ENCODE measurements at places on chromosomes 1 and 21. TPM values are rescaled to one million over a fixed set of nuclear protein-coding genes. Genes with fewer than 3 reads are reported as not detected.

DNA sequence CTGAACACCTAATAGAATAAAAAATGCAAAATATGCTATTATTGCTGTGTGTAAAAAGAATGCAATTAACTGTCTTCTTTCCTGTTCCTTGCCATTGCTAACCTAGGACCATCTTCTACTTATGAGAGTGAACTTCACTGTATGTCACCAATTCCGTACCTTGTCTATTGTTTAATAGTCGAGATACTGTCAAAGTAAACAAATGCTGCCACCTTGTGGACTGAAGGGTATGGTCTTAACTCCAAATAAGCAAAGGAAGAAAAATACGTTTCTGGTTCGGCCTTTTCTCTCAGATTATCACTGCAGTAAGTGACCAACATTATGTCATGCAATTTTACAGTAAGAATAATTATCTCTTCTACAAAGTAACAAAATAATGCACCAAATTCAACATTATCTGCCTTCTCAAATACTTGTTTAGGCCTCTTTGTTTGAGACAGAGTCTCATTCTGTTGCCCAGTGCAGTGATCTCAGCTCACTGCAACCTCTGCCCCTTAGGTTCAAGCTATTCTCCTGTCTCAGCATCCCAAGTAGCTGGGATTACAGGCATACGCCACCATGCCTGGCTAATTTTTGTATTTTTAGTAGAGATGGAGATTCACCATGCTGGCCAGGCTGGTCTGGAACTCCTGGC is 133.4 kb downstream of the COP1 start:
- peak; percentile 43 for DNase-seq

- DNase-seq, result peak; percentile 26
Observed at GRCh38 chr1:225694151-225694603, 41.3 kb upstream of the ENAH start.

GRCh38 chr21:39137248-39138178 is 45.7 kb downstream of the PSMG1 start:
- peak; percentile 28 for DNase-seq

- DNase-seq, result peak; percentile 57
Observed at GRCh38 chr1:1782399-1783221, 4.3 kb upstream of the NADK start.

GRCh38 chr1:54814126-54814498 is 13.0 kb upstream of the TTC22 start:
- DNase-seq, result no peak

DNA sequence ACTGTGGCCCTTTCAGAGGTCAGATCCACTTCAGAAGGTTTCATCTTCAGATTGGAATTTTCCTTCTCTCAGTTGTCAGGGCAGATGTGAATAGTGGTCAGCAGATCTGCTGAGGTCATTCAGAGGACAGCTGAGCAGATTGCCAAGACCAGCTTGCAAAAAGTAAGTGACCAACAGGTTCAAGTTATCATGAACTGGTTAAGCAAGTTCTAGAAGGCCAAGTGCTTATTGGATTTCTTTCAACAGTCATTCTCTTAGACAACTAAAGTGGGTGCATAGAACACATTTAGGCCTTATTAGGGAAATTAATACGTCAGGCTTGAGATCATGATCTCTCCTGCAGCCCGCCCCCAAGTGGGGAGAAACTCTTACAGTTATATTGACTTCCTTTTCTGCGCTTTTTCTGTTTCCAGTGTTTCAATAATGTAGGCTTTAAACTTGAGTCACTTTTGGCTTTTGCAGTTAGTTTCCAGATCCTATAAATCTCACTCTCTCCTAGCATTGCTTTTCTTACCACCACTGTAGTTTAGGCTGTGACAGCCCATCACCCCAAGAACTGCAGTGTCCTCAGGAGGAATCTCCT is 96.4 kb downstream of the C1orf21 start:
- no peak for DNase-seq

DNA sequence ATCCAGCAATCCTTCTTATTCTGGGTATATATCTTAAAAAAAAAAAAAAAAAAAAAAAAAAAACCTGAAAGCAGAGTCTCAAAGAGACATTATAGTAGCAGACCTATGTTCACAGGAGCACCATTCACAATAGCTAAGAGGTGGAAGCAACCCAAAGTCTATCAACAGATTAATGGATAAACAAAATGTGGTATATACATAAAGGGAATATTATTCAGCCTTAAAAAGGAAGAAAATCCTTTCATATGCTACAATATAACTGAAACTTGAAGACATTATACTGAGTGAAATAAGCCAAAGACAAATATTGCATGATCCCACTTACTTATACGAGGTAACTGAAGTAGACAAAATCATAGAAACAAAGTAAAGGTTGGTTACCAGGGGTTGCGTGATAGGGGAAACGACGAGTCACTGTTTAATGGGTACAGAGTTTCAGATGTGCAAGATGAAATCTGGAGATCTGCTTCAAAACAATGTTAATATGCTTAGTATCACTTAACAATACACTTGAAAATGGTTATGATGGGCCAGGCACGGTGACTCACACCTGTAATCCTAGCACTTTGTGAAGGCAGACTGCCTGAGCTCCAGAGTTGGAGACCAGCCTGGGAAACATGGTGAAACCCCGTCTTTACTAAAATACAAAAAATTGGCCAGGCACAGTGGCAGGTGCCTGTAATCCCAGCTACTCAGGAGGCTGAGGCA is 29.5 kb downstream of the PIK3R3 start:
- peak; percentile 9 for DNase-seq

DNA sequence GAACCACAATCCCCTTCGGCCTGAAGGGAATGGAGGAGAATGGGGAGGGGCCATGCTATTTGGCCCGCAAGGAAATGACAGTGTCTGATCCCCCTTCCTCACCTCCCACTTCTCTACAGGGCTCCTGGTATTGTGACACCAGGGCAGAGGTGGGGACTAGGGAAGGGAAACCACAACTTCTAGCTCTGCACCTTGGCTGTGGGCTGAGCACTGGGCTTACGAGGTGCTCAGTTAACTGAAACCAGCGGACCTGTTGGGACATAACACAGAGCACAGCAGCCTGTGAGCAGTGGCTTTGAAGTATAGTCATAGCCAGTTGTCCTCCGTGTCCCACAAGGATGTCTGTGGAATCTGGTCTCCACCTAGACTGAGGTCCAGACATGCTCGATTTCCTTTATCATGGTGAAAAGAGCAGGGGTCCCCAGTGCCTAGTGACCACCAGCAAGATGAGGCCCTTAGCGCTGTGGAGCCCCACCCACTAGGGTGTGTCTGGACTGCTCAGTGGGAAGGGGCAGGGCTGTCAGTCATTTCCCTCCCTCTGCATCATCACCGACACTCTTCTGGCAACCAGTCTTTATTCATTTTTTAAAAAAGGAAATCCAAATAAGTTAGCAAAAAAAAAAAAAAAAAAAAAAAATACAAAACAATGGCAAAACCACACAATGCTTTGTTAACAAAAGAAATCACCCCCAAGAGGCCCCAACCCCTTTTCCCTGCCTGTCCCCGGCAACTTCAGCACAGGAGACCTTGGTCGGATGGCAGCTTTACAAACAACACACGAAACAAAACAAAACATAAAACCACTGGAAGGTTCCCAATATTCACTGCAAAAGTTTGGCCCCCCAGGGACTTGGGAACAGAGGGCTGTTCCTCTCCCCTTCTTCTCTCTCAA is 3.0 kb downstream of the MYOG start:
- no peak for DNase-seq

- DNase-seq, result no peak
Observed at GRCh38 chr1:211330282-211330936, 3.8 kb downstream of the TRAF5 start.

DNA sequence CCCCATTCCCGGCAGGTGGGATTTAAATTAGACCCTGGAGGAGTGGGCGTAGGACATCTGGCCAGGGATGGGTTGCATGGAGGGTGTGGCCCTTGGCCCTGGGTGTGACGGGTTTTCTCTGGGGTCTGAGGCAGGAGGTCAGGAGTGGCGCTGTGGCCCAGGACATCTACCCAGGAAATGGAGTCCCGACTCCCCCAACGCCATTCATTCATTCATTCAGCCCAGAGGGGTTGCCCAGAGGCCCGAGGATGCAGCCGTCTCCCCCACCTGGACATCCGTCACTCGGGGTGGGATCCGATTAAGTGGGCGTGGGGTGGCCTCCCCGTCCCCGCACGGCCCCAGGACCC is 663 bp downstream of the ATP13A2 start:
- no peak for DNase-seq

- DNase-seq, result no peak
Observed at GRCh38 chr1:22674410-22674749, 21.3 kb downstream of the C1QB start.

- no peak for DNase-seq
Observed at GRCh38 chr1:145847827-145848226, 2.4 kb downstream of the NUDT17 start.

DNA sequence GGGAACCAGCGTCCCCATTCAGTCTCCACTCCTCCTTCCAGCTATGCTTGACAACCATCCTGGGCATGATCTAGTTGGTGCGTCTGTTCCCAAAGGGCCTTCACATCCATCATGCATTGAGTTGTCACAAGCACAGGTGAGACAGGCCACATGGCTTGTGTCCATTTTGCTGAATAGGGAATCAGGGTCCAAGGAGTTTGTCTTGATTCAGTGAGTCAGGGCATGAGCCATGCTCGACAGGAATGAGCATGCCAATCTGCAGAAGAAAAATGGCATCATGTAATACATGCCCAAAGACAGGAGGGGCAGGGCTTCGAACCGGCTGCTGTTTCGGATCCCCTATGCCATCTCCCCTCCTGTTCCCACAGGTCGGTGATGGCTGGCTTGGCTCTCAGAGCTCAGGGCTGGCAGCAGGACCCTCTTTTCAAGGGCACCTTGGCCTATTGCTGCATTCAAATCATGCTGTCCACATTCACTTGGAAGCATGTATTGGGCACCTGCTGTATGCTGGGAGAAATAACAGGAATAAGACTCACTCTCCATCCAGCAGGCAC is 44.5 kb downstream of the PKP1 start:
- no peak for DNase-seq

DNA sequence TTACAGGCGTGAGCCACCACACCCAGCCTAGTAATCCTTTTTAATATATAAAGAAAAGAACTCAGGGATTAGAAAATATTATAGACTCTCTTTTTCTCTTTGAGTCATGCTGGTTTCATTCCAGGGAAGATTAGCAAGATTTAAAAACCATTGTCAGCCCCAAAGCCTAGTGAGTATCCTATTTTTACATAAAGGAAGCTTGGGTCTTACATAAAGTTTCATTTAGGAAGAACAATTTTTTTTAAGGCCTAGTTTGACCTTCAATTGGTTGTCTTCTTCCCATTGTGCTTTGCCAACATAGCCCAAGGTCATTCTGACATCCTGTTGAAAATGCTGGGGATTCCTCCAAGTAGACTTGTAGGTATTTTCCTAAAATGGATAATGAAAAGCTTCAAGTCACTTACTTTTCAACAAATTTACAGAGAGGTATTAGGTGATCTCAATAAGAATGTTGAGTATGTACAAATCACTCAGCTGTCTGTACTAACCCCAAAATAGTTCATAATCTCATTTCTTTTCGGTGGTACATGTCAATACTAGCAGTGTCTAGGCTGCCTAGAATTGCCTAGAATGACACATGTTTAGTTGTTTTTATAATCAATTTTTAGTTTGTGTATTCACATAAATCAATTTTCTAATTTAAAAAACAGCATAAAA is 4.3 kb upstream of the KIF14 start:
- DNase-seq, result no peak

DNA sequence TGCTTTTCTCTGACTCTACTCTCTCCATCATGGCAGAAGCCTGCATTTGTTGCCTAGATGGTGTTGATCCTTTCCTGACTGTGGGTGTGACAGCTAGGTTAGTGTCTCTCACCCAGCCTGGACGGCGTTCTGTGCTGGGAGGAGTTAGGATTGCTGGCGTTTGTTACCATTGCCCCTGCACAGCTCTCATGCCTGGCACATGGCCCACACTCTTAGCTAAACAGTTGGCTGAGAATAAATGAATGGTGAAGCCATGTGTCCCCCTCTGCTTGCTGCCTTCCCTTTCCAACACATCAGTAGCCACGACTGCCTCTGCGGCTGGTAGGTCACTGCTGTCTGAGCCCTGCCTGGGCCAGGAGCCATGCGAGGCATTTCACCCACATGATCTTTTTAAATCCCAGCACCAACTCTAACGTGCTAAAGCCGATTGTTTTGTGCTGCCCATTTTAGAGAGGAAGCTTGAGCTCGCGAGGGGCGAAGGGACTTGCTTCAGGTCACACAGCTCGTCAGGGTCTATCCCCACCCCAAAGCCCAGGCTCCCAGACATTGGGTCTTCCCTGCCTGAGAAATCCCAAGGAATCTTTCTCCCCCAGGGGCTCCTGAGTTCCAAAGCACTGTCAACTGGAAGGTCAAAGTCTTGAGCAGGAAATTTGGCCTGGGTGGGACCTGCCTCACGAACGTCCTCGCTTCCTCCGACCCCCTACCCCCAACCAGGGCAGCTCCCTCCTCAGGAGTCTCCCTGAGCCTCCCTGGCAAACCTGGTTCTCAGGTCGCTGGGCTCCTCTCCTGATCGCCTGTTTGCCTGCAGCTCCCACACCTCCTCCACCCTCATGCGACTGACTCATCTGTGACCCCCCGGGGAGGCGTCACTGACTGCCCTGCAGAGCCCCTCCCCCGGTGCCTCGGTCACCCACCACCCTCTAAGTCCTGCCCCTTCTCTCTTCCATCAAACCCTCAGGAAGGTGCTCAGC is 271.7 kb upstream of the C1orf174 start:
- DNase-seq, result no peak

GRCh38 chr1:162991444-162991843 is 77.7 kb upstream of the RGS4 start:
- no peak for DNase-seq

The DCST1 gene
- polyA plus RNA-seq, result not detected

The AGO4 gene
- 2.2 TPM for polyA plus RNA-seq

The TAS1R1 gene
- 0.04 TPM for polyA plus RNA-seq
